Left lobe of liver (tissue), 2 donors: ENCODE measurements at places on chromosomes 1 and 21. TPM values are rescaled to one million over a fixed set of nuclear protein-coding genes. Genes with fewer than 3 reads are reported as not detected.

ADGRB2 gene
- total RNA-seq: not detected

LCE2B gene
- total RNA-seq: not detected

KIF26B gene
- total RNA-seq: 0.35 TPM

TINAGL1 gene
- 12.0 TPM for total RNA-seq

TEX35 gene
- not detected for total RNA-seq

ZNF683 gene
- not detected for total RNA-seq

DNA sequence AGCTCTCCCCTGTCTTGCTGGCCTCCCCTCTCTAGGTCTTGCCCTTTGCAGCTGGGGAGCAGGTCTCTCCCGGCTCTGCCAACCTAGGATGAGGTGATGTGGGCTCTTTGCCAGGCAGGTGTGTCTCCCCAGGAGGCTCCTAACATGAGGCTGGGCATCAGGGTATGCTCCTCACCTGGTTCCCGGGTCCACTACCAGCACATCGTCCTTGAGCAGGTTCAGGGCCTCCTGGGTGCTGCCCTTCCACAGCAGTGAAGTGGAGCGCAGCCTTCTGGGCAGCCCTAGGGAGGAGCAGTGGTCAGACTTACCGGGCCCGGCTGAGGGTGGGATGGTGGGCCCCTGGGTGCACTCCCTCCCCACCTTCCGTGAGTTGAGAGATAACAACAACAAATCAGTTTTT is 17.5 kb downstream of the LACTBL1 start:
- DNase-seq: no peak

DNA sequence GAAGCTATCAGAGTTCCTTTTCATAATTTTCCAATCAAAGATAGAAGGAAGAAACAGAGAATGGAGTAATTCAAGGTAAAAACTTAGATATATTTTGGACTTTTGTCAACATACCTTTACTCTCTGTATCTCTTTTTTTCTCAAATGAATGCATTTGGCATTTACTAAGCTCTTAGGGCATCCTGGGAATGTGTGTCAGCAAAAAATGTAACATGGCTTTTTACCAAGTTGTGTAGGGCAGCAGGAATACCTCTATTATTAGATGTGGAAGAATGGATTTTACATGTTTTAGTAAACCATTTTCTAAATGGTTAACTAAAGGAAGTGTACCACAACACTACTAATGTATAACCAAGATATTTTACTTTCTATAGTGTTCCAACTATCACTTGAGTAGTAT is 4.2 kb upstream of the COL11A1 start:
- DNase-seq: no peak

DNA sequence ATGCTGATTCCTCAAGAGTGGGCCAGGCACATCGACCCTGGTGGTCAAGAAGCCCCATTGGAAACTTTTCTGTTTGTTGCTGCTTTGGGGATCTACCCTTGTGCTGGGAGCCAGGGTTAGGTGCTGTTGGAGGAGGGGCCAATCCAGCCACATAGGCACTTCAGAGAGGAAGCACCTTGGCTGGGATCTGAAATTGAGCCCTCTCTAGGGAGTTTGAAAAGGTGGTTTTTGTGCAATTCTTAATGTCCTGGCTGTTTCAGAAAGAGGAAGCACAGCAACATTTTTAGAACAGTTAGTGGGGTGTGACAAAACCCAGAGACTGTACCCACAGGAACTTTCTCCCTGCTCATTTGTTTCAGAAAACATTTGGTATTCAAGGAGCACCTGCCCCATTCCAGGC is 17.2 kb upstream of the BEND5 start:
- no peak for DNase-seq

DNA sequence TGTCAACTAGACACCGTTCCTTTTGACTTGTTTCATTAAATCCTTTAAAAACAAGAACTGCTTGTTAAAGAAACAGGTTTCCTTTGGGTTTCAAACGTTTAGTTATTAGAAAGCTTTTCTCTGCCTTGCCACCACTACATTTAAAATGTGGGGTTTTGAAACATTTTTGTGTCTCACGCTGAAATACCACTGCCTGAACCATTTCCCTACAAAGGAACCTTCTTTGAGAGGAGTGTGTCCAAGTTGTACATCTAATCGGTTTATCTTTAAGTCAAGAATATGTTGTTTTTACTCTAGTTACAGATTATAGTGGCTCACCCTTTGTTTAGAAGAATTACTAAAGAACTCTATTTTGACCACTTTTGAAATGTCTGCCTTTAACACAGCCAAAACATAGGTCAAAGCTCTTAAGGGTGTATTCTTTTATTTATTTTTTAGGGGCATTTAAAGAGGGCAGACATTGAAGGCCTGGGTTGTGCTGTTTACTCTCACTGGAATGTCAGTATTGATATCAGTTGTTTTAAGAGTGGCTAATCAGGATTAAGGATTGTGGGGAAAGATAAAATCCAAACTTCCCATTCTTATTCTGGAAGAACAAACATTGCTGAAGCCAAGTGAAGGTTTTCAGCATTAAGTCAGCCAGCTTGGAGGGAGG is 143.4 kb downstream of the GALNT2 start:
- no peak for DNase-seq

- no peak for DNase-seq
Observed at GRCh38 chr21:27314131-27314530, 347.2 kb upstream of the ADAMTS5 start.

- DNase-seq: no peak
Observed at GRCh38 chr1:200226969-200227303, 182.9 kb downstream of the ZNF281 start.

DNA sequence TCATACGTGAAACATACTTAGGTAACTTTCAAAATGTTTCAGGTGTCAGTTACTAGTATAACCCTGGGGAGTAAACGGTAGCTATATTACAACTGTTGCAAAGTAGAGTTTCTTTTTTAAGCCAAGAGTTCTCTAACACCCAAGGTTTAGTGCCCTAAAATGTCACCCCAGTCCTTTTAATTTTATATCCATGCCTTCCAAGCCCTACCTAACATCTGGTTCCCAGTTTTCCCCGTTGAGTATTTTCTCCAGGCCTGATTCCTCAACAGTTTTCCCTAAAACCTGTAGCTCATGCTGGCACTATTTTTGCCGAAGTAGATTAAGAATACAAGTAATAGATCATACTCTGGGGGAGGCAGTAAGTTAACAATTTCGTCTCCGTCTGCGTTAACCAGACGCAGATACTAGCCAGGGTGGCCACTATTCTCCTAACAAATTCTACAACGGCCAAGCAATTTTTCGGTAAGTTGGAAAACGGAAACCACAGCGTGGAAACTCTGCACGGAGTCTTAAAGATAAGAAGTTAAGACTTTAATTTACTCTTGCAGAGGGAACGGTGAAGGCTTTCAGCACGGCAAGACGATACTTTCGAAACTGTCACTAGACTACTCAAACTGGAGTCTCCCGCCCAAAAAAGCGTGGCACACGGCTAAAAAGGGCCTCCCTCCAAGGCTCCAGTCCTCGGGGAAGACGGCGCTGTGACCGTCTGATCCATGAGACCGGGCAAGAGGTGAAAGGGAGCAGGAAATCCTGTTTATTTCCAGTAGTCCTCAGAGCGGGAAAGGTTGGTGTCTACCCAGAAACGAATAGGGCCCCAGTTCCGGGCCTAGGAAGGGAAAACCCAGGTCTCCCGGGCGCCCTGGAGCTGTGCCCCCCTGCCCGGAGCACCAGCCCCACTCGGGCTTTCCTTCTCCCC is 945 bp downstream of the SRSF4 start:
- no peak for DNase-seq

- DNase-seq: peak; percentile 68
Observed at GRCh38 chr1:155043301-155043702, 7.8 kb upstream of the ADAM15 start.

DNA sequence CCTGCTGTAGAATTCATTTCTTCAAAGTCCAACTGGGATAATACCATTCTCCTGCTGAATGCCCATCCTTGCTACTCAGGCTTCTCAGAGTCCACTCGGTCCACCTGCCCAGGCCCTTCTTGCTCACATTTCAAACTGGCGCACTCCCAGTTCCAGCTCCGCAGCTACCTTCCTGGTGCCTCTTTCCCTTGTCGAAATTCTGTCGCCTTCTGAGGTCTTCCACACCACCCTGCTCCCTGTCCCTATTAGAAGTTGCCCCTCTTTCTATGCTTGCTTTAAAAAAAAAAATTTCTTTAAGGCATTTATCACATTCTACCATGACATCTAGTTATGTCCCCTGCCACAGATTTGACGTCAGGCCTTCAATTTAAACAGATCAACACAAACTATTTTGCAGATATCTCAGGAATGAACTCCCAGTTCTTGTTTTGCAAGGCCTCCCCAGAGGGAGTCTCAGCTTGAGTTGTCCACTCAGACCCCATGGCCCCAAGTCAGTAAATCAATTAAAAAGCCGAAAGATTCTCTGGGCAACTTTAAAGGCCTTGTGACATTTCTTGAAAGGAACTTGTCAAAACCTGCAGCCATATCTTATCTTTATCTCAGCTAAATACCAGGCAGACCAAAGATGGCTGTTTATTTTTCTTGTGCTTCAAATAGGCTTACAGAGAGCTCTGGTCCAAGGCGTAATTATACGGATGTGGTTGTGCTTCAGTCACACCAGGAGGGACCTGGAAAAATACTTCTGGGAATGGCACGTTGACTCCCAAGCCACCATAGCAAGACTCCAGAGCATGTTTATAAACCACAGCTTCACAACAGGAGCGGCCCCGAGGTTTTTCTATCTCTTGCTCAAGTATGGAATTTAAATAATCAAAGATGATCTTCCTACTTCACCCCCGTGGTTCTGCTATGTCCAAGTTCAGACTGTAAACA is 2.2 kb downstream of the FAM89A start:
- no peak for DNase-seq

GRCh38 chr21:14685568-14685967 is 139.5 kb upstream of the SAMSN1 start:
- no peak for DNase-seq

DNA sequence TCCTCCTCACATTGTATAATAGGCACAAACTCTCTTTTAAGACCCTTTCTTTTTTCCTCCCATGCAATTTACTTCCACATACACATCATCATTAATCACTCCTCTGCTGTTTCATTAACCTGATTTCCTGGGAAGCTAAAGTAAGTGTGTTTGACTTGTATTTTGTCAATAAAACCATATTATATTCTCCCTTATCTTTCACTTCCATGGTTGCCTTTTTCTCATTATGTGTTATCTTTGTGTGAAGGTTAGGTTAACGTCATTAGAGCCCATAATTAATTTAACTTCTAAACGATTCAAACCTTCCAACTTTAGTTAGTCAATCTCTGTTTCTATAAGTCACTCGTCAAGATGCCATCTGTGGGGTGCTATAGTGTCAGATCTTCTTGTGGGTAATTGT is 313.0 kb downstream of the PAPPA2 start:
- no peak for DNase-seq
